Epithelial cell of esophagus (primary cell): ENCODE measurements at places on chromosomes 16 and 17.

DNA sequence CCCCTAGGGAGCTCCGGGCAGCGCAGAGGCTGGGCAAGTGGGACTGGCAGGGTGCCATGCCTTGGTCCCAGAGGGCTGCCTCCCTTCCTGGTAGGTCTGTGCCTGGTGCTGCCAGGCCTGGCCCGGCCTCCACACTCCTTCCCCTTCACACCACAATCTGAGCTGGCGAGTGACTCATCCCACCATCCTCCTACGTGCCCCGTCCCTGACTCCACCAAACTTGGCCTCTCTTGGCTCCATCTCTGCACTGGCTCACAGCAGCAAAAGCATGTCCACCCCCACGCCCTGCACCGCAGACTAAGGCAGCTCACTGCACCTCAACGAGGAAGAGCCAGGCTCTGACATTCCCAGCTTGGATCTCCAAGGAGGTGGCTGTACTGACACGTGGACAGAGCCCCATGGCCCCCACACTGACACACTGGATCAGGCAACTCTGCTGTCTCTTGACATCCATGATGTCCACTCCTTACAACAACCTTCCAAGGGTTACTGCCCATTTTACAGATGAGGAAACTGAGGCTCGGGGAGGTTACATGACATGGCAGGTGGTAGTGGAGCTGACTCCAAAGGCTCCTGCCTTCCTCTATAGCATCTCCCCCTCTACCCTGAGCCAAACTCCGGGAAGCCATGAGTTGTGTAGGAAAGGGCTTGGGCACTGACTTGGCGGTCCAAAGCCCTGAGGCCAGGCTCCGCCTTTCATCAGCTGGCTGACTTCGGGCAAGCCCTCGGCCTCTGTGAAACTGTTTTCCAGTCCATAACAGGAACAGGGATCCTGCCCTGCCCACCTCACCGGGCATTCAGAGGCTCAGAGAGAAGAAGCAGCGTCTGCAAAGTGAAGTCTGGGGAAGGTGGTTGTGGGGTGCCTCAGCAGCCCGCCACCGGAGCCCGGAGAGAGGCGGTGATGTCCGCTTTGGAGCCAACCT is 20.1 kb upstream of the KRT19 start:
- DNase-seq = peak; percentile 99

GRCh38 chr17:18191236-18191667 is 7.6 kb downstream of the ALKBH5 start:
- DNase-seq = no peak

DNA sequence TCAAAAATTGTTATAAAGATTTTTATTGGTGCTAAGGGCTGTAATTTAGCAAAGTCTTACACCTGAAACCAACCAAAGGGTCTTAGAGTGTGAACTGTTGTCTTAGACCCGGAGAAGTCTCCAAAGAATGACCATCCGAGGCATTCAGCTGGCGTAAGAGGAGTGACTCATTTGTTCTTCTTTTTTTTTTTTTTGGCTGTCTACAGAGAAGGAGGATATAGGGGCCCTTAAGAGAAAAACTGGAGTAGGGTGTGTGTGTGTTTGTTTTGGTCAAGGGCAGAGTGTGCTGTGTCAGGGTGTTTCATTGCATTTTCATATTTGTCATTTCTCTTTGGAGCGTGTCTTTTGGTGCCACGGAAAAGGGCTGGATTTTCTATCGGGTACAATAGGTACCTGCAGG is 508.0 kb downstream of the WWOX start:
- peak; percentile 27 for DNase-seq

DNA sequence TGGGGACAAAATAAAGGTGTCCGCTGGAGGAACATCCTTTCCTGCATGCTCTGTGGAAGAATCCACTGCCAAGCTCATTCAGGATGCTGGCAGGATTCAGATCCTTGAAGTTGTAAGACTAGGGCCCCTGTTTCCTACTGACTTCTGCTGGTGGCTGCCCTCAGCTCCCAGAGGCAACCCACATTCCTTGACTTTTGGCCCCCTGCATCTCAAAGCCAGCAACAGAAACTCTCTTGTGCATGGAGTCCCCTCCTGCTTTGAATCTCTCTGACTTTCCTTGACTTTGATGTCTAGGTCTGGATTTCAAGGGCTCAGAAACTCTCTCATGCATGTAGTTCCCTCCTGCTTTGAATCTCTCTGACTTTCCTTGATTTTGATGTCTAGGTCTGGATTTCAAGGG is 461.5 kb downstream of the WWOX start:
- no peak for DNase-seq
